Tibial nerve (tissue), 4 donors: ENCODE measurements at places on chromosomes 2 and 18. TPM values are rescaled to one million over a fixed set of nuclear protein-coding genes. Genes with fewer than 3 reads are reported as not detected.

The SGPP2 gene
- not detected for total RNA-seq

The PID1 gene
- 33.1 TPM for total RNA-seq

DNA sequence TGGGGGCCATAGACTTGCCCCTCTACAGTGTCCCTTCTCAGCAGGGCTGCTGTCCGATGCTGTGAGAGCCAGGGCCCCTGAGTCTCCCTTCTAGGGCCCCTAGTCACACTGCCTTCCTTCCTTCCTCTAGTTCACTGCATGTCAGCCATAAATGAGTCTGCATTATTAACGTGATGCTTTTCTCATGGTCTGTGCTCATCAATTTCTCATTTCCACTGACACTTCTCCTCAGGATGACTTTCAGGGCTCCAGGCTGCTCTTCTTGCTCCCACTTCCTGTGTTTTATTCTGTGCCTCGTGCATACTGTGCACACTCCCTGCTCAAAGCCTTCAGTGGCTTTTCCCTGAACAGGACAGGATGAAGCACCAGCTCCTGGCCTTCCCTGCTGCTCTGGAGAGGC, 146.5 kb downstream of the FAM210A start:
- no peak for DNase-seq

- no peak for DNase-seq
Observed at GRCh38 chr18:35592298-35592697, 10.8 kb downstream of the GALNT1 start.
